AG04449 (cell line): ENCODE measurements at places on chromosomes 2 and 18.

DNA sequence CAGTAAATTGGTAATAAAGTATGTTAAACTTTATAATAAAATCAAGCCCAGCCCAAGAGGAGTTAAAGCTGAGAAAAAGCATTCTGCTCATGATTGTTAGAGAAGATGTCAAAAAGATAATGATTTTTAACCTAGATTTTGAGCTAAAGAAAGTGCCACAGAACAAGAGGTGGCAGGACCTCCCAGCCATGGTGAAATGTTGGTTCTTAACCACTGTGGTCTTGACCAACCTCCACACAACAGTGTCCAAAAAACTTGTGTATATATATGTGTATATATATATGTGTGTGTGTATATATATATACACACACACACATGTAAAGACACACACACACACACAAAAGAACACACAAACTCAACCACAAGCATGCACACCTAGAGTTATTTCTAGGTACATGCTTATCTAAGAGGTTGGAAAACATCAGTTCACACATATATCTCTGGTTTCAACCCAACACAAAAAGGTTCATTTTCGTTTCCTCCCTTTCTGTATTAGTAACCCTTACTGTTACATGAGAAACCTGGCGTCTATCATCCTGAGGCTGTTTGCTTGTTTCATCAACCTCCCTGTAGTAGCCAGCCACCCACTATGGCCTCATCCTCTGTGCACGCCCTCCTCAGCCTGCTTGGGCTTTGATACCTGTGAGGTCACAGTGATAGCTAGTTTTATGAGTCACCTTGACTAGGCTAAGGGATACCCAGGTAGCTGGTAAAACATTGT lies 631.8 kb upstream of the ID2 start:
- DNase-seq = no peak

- DNase-seq = no peak
Observed at GRCh38 chr2:105371156-105371555, 27.7 kb downstream of the FHL2 start.

DNA sequence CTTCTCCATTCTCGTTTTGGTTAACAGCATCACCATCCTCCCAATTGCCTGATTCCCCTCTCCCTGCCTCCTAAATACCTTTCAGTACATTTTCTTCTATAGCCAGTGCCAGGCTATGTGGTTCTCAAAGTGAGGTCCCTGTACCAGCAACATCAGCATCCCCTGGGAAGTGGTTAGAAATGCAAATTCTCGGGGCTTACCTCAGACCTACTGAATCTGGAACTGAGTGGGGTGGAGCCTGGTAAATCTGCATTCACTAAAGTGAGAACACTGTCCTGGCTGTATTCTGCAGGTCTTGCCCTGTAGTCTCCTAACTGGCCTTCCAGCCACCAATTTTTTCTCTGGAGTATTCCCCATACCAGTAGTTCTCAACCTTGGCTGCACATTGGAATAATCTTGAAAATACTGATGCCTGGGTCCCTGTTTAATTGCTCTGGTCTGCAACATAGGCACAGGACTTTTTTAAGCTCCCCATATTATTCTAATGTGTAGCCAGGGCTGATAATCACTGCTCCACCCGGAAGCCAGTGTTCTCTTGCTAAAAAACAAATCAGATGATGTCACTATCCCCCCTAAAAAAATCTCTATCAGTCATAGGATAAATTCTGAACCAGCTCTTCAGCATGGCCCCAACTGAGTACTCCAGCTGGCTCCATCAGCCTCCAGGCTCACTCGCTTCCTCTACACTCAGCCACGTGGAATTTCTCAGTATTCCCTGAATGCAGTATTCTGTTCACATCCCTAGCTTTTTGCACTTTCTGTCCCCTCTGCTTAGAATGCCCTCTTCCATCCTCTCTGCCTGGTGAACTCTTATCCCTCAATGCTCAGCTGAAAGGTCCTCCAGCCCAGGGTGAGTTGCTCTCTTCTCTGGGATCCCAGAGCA lies 98.4 kb downstream of the CDK15 start:
- no peak for DNase-seq

- DNase-seq = no peak
Observed at GRCh38 chr2:169767243-169767888, 31.3 kb upstream of the SSB start.

- DNase-seq = no peak
Observed at GRCh38 chr2:117940436-117940835, 73.4 kb downstream of the CCDC93 start.

DNA sequence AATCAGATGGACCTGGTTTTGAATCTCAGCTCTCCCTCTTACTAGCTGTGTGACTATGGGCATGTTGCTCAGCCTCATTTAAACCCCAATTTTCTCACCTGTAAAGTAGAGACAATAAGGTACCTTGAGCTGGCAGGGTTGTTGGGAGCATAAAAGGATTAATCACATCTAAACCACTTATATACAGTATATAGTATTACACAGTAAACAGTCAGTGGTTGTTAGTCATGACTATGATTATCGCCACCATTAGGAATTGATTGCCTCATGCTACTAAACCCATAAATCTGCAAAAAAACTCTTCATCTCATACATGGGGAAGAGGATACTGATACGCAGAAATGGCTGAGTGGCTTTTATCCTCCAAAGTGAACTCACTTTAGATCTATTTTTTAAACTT lies 65.8 kb downstream of the INO80D start:
- DNase-seq = no peak

GRCh38 chr2:233446121-233446520 lies 91.8 kb downstream of the DGKD start:
- DNase-seq = no peak

GRCh38 chr2:118657466-118657865 lies 190.0 kb downstream of the EN1 start:
- DNase-seq = no peak

DNA sequence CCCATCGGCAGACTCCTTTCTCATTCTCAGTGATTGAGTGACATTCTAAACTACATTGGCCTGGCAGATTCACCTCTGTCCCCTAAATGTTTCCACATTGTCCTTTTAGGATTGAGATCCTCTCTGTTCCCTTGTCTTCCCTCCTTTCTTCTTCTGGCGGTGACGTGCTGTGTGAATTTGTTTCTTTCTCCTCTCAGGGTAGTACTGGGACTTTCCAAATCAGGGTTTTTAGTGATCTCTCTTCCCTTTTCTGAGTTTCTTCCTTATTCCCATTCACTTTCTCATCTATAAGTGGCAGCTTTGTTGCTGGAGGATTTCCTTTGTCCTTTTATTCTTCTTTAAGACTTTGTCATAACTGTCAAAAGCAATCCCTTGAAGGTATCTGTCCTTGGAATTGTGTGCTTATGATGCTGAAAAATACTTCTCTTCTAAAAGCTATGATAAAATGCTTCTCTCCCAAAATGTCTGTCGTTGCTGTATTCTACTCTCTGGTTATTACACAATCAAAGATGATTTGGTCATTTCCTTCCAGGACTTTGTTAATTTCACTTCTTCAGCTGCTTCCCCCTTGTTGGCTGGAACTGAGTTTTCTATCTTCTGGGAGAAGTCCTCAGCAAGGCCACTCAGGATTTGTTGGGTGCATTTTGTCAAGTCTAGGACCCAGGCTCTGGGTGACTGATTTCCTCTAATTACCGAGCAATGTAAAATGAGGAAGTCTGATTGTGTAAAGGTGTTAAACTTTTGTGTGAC lies 4.9 kb upstream of the IL1B start:
- no peak for DNase-seq

DNA sequence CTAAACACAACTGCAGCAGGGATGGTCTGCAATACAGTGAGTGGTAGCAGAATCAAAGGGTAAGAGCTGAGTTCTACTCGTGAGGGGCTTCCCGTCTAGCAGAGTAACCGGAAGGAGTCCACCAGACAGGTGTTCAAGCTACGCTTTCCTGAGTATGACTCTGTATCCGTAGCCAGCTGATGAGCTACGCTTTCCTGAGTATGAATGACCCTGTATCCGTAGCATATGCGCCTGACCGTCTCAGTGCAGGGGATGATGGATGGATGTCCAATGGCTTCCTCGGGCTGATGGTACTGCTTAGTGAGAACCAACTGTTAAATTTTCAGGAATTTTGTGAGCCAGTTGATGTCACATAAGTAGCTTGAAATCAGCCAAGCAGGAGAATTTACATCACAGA lies 244.1 kb upstream of the MYT1L start:
- DNase-seq = no peak

- DNase-seq = peak; percentile 19
Observed at GRCh38 chr2:45699032-45699658, 47.7 kb downstream of the PRKCE start.

DNA sequence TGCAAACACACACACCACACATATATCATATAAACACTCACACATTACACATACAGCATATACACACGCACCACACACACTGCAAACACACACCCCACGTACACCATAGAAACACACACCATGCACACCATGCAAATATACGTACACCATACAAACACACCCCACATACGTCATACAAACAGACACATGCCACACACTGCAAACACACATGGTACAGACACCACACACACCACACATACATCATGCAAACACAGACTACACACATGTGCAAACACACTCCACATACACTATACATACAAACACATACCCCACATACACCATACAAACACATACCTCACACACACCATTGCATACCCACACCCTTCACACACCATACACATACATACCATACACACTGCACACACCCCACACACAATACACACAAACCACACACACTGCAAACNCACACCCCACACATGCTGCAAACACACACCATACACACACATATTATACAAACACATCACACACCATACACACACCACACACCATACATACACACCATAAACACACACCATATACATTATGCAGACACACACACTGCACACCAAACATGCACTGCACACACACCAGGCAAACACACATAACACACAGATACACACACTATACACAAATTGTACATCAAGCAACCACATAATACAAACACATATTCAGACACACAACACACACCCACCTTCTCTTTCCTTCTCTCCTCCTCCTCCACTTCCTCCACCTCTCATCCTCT lies 120.4 kb downstream of the SEPTIN10 start:
- DNase-seq = no peak

DNA sequence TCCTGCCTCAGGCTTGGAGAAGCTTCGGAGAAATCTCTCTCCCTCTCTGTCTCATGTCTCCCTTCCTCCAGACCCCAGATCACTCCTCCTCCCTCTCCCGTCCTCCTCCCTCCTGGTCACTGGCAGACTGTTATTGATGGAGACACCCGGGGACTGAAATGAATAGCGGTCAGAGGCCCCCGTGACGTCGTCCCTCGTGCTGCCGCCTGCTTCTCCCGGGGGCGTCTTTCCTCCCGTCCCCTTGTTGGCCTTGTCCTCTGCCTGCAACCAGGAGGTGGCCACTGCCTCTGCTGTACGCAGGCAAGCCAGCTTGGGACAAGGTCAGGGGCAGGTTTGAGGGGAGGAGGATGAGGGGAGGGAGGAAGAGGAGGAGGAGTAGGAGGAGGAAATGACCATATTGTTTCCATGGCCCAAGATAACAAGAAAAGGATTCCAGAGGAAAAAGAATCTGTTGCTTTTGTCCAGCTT lies 78.2 kb downstream of the CELF4 start:
- DNase-seq = no peak

DNA sequence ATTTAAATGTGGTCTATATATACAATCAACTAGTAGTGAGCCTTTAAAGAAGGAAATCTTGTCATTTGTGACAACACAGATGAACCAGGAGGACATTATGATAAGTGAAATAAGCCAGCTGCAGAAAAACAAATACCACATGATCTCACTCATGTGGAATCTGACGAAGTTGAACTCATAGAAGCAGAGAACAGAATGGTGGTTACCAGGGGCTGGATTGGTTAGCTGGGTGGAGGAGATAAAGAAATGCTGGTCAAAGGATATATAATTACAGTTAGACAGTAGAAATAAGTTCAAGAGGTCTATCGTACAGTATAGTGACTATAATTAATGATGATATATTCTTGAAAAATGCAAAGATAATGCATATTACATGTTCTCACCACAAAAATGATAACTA lies 267.9 kb downstream of the FBXO15 start:
- DNase-seq = peak; percentile 12

DNA sequence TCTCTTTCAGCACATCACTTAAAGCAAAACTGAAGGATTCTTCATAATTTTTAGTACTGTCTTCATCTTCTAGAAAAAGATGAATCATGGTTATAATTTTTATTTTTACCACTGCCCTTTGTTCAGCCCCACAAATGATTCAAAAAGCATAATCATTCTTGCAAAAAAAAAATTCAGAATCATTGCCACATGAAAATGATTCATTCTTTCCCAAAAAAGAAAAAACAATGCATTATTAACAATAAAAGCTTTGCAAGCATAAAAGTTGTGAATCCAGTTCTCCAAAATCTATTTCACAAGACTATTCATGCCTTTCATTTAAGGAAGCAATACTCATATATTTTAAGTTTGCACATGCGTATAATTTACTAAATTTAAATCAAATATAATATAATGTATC lies 204.8 kb downstream of the RBM43 start:
- DNase-seq = no peak

DNA sequence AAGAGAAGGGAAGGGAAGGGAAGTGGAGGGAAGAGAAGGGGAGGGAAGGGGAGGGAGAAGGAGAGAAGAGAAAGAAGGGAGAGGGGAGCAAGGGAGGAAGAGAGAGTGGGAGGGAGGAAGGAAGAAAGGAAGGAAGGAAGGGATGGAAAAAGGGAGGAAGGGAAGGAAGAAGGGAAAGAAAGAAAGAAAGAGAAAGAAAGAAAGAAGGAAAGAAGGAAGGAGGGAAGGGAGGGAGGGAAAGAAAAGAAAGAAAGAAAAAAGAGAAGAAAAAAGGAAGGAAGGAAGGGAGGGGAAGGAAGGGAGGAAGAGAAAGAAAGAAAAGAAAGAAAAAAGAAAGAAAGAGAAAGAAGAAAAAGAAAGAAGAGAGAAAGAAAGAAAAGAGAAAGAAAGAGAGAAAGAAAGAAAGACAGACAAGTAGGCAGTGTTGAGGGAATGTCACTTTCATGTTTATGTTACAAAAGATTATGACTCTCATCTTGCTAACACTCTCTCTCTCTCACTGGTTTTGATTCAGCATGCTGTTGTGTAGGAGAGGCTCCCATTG lies 58.0 kb upstream of the ZNF804A start:
- no peak for DNase-seq
